ENCODE measurements at places on chromosomes 6 and 20.

DNA sequence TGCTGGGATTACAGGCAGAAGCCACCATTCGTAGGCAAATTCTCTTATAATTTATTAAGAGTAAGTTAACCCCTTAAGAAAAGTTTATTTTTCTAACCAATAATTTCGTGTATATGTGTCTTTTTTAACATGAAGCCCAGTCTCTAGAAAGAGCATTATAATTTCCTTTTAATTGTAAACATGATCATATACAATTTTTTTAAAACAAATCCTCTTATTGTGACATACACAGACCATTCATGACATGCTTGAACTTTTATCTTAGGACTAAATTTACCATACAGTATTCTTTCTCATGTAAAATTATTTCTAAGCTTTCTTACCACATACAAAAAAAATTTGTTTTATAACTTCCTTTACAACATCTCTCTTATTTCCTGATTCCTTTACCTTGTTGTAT is 6.7 kb downstream of the ACOT13 start:
- DNase-seq, result peak; percentile 23

GRCh38 chr6:21186479-21187055 is 407.0 kb upstream of the SOX4 start:
- DNase-seq, result no peak

GRCh38 chr20:36353740-36354139 is 47.6 kb downstream of the DLGAP4 start:
- DNase-seq, result no peak

DNA sequence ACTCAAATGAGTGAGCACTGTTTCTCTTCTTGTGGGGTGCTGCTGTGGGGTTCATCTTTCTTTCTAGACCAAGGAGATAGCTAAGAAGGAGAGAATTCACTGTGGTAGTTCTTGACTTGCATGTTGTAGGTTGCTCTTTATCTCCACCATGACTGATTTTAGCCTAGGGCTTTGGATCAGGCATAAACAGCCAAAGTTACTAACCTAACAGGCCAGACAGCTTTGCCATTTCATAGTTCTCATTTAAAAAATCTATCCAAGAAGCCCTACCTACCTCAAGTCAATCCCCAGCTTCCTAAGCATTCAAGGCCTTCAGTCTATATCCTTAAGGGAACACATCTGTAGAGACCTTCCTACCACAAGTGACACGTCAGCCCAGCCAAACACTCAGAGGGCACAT is 107.9 kb upstream of the CARMIL1 start:
- DNase-seq, result no peak

DNA sequence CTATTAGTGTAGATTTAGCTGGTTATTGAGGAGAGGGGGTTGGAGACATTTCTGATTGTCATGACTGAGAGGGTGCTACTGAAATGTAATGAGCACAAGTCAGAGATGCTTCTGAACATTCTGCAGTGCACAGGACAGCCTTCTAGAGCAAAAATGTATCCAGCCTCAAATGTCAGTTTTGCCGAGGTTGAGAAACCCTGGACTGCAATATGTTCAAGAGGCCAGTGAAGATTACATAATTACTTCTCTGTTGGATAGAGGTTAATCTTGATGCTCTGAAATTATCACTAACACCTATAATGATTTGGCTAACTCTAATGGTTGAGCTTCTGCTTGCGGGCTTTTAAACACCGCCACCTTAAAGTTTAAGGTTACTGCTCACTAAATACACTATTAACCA is 3.4 kb upstream of the DUSP22 start:
- DNase-seq, result no peak

DNA sequence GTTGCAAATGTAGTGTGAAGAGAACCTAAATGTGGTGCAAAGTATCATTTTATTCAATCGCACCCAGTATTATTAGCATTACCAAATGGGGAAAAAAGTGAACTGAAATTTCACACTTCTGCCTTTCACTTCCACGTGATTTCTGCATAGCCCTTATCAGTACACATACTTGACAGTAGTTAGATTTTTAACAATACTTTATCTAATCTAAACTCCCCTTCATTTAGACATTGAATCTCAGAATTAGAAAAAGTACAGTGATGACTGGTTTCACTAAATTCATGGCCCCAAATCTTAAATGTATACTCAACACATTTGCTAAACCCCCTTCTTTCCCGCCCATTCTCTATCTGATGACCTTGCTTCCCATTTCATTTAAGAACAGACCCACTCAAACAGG is 14.3 kb downstream of the STX7 start:
- DNase-seq, result no peak

GRCh38 chr6:170443151-170443662 is 109.9 kb downstream of the PSMB1 start:
- DNase-seq, result no peak

GRCh38 chr6:23006656-23007055 is 437.3 kb downstream of the HDGFL1 start:
- DNase-seq, result peak; percentile 3

GRCh38 chr6:126682440-126682839 is 342.5 kb downstream of the CENPW start:
- peak; percentile 22 for DNase-seq

DNA sequence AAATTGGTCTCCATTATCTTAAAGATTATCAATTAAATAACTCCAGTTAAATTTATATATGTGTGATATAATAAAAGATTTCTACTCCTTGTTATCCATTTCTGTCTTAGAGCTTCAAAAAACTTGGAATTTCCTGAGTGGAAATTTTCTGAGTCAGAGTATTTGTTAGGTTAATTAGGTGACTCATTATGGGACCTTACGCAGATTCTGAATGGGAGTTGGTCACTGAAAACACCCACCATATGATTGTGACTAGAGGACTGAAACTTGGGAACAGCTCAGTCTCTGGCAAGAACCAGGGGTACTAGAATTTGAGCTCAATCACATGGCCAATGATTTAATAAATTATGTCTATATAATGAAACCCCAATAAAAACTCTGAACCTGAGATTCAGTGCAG is 125.4 kb upstream of the HMGCLL1 start:
- DNase-seq, result peak; percentile 90

All from fibroblast of mammary gland (primary cell).